ENCODE measurements at places on chromosomes 11 and 22.

DNA sequence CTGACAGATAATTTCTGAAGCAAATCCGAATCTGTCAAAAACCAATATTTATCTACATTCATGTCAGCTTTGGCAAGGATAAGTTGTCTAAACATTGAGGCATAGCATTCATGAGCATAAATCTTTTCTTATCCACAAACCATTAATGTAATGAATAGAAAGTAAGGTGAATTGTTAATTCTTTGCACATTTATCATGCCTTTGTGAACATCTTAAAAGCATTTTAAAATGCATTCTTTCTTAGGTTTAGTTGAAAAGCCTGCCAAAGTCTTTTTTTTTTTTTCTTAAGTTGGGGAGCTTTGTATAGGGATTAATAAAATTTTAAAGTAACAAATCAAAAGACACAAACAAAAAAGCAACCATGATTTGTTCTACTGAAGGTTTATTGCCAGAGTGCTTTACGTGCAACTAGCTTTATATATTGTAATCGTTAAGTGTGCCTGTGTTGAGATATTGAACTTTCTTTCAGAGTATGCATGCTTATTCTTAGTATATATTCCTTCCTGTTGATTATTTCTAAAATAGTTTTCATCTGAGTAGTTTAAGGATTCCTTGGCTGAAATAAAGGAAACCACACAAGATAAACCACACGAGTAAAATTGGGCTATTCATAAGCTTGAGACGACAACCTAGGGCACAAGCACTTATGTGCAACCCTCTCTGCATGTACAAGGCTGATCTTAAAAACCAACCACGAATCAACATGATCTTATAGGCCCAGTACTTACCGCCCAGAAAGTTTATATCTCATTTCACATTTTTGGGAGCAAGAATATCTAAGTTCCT lies 1110.9 kb upstream of the CNTN5 start:
- no peak for DNase-seq

DNA sequence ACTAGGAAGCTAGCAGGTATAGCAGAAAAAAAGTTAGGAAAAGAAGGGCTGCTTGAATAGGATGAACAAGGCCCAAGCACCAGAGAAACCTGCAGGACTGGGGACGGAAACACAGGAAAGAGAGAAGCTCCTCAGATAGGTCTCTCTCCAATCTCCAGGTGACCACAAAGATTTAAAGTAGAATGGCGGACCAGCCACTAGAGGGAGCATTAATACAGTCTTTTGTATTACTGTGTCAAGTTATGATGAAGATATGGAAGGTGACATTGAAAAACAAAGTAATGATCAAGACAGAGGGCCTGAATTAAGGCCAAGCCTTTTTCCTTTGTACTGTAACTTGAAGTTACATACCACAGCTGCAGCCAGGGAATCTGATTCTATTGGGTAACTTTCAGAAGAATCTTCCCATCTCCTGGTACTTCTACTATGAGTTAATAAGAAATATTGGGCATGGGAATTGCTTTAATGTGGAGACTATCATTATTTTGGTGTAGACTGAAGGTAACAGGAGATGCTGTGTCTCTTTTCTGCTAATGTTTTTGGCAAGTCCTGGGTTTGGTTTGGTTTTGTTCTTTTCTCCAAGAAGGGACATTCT lies 33.8 kb downstream of the OR2AG2 start:
- peak; percentile 36 for DNase-seq

DNA sequence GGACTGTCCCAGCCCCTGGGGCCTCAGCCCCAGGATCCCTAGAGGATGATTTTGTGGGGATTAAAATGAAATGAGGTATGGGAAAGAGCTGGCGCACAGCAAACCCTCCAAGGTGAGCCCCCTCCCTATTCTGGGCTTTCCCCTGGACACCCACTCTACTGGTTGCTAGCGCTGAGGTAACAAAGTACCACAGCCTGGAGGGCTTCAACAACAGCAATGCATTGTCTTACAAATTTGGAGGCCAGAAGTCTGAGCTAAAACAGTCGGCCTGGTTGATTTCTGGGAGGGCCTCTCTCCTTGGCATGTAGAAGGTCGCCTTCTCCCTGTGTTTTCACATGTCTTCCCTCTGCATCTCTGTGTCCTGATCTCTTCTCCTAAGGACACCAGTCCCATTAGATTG lies 913.6 kb downstream of the NTM start:
- DNase-seq: no peak

GRCh38 chr11:71242391-71242790 lies 10.0 kb downstream of the SHANK2 start:
- no peak for DNase-seq

DNA sequence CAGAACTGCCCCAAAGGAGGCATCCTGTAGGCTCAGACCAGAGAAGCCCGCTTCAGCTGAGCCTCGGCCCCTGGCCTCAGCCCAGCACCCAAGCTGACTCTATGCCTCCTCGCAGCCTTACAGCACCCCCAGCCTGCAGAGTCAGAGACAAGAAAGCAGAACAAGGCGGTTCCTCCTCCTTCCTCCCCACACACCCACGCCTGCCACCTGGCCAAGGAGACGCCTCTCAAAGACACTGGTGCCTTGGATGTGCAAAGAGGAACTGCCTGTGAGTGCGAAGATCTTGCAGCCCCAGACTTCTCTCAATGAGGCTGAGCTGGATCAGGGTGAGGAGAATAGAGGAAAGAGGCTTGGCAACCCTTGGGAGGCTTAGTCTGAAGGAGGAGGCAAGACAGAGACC lies 60.2 kb downstream of the PDE2A start:
- no peak for DNase-seq

Data from activated CD8-positive, alpha-beta memory T cell treated with anti-CD3 and anti-CD28 coated beads for 4 hours (primary cell).